AG08396 (cell line): ENCODE measurements at places on chromosomes 2 and 18.
A peak's percentile ranks its signal among the peaks of the same experiment; 100 is the strongest.

- DNase-seq = peak; percentile 42
Measured at GRCh38 chr2:65129286-65129825, 550 bp downstream of the RAB1A start.

DNA sequence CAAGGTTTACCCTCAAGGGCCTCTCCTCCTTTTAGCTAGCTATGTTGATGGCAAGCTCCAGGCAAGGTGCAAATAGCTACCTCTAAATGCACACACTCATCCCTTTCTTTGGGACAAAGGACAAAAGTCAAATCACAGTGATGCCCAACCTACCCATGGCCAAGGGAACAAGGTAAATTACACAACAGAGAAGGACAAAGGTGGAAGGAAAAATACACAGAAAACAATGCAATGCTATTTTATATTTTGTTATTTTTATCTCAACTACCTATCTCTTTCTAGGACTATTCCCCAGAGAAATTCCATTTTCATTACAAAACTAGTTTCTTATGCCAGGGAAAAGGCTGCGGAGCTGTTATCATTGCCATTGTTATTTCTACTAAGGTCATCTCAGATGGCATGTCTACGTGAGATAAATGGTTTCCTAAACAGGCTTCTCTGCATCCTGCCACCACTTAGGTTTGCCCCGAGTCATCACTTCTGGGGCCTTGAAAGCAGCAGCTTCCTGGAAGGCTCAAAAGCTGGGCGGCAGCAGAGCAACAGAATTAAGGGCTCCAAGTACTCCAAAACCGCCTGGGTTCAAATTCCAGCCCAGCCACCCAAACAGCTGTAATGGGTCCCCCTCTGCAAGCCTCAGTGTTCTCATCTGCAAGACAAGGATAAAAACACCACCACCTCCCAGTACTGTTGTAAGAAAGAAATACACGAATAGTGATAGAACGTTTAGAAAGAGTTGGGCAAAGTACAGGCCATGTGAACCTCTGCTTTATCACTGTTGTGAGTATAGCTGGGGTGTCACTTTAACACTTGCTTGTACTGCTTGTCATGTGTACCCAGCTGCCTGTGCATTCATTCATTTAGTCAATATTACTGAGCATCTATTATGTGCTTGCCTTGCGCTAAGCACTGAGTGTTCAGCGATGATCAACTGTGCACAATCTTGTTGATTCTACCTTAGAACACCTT is 20.9 kb downstream of the BCL2 start:
- DNase-seq = no peak

- no peak for DNase-seq
Measured at GRCh38 chr18:57343833-57344232, 8.5 kb upstream of the ST8SIA3 start.

DNA sequence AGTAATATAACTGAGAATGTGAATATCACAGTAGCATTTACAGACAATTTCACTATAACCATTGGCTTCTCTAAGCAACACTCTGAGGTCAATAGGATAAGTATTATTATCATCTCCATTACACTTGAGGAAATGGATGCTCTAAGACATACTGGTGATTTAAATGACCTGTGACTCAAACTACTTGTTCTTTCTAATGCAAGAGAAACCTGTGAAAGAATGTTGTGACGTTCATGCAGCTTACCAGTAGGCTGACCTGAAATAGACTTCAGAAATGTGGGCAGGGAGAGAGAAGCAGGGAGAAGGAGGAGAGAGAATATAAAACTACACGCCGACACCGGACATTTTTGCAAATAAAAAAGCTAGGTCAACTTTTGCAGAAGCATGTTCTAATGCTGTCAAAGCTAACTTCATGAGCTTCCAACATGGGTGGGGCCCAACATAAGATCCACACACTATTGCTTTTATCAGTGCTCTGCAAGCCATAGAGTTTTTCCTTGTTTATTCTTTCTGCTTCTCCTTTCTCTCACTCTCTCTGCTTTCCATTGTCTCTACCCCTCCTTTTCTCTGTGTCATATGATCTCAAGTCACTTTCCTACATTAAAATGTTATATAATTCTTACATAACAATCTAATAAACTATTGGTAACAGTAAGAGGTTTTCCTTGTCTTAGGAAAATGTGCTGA is 217.6 kb upstream of the FN1 start:
- no peak for DNase-seq

DNA sequence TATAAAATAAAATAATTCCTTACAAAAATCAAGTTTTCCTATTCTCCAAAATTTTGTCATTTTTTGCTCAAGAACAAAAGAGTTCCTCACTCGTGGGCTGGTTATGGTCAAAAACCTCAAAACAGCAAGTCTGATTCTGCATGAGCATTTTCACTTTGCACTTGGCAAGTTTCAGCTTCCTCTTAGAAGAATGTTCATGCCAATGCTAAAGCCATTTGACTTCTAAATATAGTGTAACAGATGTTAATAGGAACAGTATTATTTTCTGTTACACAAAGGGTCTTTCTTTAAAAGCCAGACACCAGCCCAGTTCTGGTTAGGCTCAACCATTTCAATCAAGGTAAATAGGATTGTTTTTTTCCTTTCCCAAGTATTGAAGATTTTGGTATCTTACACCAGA is 261.3 kb upstream of the CCDC68 start:
- DNase-seq = no peak

GRCh38 chr2:140247451-140248195 is 1467.4 kb upstream of the NXPH2 start:
- no peak for DNase-seq
